Epithelial cell of proximal tubule (primary cell): ENCODE measurements at places on chromosomes 11 and 22. TPM values are rescaled to one million over a fixed set of nuclear protein-coding genes. Genes with fewer than 3 reads are reported as not detected.

DNA sequence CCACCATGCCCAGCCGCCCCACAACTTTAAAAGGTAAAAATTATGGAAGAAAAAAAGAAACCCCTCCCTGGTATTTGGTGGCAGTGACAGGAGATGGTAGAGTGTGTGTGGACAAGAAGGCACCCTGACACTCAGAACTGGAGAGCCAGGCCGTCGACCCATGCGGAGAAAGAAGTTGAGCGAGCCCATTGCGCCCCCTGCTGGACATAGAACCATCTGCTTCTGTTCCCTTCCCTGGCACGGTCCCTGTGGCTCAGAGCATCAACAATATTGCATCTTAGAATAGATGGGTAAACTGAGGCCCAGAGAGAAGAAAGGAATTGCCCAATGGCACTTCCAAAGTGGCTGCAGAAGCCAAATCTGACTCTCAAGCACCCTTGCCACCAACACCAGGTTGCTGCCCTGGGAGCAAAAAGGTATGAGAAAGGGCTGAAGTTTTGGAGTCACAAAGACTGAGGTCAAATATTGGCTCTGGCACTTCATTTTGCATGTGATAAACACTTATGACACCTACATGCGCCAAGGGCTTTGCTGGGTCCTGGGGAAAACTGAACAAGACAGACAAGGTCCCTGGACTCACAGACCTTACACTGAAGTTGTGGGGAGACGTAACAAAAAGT is 8.6 kb downstream of the MRPL11 start:
- DNase-seq = no peak

- DNase-seq = no peak
Measured at GRCh38 chr22:44445307-44445680, 52.7 kb downstream of the RTL6 start.

DNA sequence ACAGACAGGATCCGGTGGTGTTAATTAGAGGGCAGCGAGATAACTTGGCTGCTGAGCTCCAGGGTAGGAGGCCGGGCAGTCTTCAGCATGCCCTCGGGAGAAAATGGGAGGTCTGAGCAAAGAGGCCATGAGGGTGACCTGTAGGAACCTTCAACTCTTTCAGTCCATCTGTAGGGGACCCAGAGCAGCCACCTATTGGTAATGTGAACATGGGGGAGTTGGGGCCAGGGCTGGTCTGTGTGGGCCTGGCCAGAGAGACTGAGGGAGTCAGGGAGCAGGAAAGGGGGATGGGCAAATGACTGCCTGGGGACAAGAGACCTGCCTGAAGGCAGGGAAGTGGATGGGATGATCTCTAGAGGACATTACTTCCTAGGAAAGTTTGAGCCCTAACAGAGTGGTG is 101.0 kb upstream of the NNMT start:
- DNase-seq = no peak

The HIRA gene
- total RNA-seq = 13.3 and 17.8 TPM in 2 replicates

The OR4B1 gene
- total RNA-seq = not detected in 2 replicates
